HAP-1 (cell line): ENCODE measurements at places on chromosomes 4 and X.

GRCh38 chrX:13428053-13428786 is 108.4 kb upstream of the ATXN3L start:
- DNase-seq = no peak

GRCh38 chr4:8198206-8198905 is 734 bp upstream of the SH3TC1 start:
- no peak for DNase-seq

- no peak for DNase-seq
Observed at GRCh38 chr4:30396772-30397475, 323.2 kb upstream of the PCDH7 start.

GRCh38 chr4:139651282-139652194 is 14.1 kb upstream of the MGST2 start:
- peak; percentile 84 for DNase-seq

DNA sequence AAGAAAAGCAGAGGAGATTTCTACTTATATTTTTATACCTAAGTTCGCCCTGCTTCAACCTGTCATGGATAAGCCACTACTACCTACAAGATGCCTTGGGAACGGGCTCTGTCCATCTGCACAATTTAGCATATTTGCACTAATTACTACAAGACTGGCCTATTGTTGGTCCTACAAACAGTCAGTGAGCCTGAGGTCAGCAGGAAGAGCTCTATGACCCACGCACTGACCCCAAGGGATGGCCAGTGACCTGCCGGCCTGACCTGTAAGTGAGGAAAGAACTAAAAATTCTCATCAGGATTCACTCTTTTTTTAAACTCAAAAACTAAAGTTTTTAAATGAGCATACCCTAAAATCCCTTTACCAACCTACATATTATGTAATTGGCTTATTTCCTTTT is 142.0 kb downstream of the COL25A1 start:
- no peak for DNase-seq

DNA sequence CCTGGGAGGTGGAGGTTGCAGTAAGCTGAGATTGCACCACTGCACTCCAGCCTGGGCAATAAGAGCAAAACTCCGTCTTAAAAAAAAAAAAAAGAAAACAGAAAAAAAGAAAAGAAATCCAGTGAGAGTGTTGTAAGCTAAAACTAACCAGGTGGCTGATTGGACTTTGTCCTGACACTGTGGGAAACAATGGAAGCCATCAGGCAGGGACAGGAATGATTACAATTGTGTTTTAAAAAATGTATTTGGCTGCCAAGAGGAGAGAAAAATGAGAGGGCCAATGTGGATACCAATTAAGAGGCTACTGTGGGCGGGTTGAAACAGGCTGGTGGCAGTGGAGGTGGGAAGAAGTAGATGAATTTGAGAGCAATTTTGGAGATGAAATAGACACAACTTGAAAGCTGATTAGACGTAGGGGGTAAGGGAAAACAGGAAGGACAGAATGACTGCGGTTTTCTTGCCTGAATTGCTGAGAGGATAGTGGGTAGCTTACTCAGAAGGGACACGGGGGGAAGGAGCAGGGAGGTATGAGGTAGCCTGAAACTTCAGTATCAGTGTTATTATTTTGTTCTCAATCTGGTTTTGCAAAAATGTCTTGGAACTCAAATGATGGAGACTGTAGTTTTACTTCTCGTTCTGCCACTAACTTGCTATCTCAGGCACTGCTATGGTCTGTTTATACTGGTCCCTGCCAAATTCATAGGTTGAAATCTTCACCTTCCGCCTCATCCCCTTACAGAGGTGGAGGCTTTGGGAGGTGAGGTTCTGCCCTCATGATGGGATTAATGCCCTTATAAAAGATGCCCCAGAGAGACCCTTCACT is 45.6 kb upstream of the CHRNA9 start:
- DNase-seq = no peak

GRCh38 chr4:123890889-123891288 is 494.3 kb downstream of the SPRY1 start:
- DNase-seq = no peak

DNA sequence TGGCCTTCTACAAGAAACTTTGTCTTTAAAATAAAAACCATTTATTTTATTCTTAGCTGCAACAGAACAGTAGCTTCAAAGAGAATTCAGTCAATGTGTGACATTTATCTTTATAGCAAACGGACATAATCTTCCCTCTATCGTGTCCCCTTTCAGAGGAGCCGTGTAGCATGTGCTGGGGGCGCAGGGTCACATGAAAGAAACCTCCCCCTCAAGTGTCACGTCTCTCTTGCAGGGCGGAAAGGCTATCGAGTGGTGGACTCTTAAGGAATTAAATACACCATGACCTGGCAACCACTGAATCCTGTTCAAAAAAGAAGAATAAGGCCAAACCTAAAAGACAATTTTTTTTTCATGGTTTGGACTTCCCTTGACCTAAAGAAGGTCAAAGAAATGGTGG is 40.2 kb downstream of the ZNF827 start:
- no peak for DNase-seq

GRCh38 chr4:30768277-30768676 is 48.1 kb downstream of the PCDH7 start:
- no peak for DNase-seq

DNA sequence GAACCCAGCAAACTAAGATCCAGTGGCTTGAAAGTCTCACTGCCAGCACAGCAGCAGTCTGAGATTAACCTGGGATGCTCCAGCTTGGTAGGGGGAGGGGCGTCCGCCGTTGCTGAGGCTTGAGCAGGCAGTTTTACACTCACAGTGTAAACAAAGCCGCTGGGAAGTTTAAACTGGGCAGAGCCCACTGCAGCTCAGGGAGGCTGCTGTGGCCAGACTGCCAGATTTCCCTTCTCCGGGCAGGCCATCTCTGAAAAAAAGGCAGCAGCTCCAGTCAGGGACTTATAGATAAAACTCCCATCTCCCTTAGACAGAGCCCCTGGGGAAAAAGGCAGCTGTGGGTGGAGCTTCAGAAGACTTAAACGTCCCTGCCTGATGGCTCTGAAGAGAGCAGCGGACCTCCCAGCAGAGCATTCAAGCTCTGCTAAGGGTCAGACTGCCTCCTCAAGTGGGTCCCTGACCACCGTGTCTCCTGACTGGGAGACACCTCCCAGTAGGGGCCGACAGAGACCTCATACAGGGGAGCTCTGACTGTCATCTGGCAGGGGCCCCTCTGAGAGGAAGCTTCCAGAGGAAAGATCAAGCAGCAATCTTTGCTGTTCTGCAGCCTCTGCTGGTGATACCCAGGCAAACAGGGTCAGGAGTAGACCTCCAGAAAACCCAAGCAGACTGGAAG is 45.1 kb upstream of the CDX4 start:
- no peak for DNase-seq

GRCh38 chr4:84024405-84024804 is 474.7 kb downstream of the NKX6-1 start:
- DNase-seq = no peak

DNA sequence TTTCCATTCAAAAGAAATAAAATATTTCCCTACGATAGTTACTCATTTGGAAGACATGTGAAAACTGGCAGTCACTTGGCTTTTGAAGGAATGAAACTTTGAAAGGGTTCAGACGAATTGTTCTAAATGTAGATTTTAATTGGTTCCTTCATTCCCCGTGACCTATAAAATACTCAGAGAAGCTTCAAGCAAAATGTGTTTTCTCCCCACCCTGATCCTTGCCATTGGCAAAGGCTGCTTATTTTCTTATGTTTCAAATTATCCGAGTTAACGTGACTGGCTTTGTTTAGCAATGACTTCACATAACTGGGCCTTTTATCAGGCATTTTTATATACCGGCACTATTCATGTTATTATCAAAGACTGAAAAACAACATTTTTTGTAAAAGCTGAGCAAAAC is 204.1 kb upstream of the NEIL3 start:
- DNase-seq = no peak

DNA sequence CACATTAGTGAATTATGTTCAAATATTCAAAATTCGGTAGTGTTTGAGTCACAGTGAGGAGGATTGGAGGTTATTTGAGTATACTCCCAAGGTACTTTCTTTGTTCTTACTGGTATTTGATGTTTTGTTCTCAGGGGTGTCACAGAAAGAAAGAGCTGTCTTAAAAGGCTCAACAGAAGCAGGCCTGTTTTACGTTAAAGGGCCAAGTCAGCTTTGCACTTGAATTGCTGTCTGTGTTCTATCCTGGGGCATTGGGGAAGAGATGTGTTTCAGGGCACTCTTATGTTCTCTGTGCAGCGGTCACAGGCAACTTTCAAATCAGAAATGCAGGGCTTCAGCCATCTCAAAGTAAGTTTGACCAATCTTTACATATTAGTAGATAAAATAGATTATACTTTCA is 1113.1 kb upstream of the LCORL start:
- DNase-seq = no peak

- DNase-seq = no peak
Observed at GRCh38 chr4:182141061-182141460, 102.1 kb upstream of the TENM3 start.

DNA sequence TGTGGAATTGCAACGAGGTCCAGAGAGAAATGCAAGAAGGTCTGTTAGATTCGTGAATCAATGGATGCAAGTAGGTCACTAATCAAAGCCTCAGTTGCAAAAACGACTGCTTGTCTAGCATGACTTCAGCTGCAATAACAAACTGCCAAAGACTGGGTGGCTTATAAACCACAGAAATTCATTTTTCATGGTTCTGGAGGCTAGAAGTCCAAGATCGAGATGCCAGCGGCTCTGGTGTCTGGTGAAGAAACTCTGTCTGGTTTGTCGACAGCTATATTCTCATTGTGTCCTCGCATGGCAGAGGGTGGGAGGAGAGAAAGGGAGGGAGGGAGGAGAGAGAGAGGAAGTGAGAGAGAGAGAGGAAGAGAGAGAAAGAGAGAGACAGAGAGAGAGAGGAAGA is 114.7 kb downstream of the MXRA5 start:
- DNase-seq = no peak

GRCh38 chr4:90328558-90328957 is 201.4 kb downstream of the CCSER1 start:
- peak; percentile 83 for DNase-seq

DNA sequence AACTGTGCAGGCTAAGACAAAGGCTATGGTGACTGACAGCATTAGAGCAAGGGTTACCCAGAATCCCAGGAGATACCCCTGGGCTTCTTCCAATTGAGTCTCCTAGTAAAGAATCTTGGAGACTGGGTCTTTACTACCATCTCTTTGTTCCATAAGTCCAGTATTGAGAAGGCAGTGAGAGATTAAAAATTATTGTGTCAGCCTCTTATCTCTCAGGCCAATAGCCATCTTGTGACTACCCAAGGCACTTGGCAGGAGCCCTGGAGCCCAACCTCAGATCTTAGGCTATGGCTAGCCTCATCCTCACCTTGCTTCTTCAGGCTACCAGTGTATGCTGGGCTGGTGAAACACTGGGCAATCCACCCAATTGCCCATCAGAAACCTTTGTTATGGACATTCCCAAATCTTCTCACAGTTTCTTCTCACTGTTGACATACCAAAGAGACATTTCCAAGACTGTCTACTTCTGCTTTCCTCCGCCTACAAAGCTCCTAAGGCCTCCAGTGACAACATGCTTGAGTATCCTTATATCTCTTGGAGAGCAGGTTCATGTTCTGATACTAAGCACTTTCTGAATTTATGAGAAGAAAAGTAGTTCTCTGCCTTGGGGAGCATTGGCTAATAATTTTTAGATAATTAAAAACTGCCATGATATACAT is 76.3 kb upstream of the STIM2 start:
- no peak for DNase-seq

DNA sequence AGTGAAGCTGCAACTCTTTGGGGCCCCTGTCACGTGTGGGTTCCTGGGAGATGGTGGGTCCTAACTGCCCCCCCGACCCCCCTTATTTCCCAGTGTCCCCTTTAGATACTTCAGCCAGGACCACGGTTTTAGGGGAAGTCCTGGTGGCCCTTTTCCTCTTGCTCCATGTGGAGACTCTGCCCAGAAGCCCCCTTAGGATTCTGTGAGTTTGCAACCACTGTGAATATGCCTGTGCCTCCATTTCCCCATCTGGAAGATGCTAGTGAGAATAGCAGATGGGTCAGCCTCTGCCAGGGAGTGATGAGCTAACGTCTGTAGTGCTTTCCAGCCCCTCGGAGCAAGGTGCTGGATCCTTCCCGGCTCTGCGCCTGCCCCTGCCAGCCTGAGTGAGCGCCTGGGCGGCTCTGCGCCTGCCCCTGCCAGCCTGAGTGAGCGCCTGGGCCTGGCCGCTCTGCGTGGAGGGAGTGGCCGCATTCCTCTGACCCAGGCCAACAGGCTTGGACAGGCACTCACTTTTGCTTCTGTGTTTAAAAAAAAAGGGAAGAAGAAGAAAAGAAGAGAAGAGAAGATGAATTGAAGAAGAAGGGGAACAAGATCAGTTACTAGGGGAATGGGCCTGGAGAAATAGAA is 6.7 kb upstream of the CITED1 start:
- no peak for DNase-seq

DNA sequence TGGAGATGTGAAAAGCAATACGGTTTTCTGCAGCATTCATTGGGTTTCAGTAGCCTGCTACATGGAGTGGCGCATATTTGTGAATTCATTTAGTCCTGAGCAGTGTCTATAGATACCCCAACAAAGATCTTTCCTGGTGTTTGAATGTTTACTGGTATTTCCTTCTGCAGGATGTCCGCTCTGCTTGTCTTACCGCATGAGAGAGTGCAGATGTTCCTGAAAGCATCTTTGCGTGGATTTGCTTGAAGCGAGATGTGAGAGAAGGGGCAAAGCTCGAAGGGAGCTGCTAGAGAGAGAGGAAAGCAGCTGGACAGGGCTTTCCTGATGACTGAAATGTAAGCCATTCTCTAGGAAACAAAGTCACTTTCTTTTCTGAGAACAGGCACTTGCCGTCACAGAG is 40.9 kb upstream of the GYPA start:
- no peak for DNase-seq

- DNase-seq = no peak
Observed at GRCh38 chr4:188127214-188127874, 11.9 kb upstream of the TRIML1 start.

- no peak for DNase-seq
Observed at GRCh38 chr4:155789391-155789790, 30.6 kb downstream of the GUCY1B1 start.

GRCh38 chr4:120850018-120850599 is 72.4 kb downstream of the PRDM5 start:
- DNase-seq = no peak

- peak; percentile 97 for DNase-seq
Observed at GRCh38 chrX:149938427-149938880, at the start of gene EOLA2. Gene EOLA2 (minus strand): TSS chrX:149938491. CDS start chrX:149933874, 4,617 bp downstream.

DNA sequence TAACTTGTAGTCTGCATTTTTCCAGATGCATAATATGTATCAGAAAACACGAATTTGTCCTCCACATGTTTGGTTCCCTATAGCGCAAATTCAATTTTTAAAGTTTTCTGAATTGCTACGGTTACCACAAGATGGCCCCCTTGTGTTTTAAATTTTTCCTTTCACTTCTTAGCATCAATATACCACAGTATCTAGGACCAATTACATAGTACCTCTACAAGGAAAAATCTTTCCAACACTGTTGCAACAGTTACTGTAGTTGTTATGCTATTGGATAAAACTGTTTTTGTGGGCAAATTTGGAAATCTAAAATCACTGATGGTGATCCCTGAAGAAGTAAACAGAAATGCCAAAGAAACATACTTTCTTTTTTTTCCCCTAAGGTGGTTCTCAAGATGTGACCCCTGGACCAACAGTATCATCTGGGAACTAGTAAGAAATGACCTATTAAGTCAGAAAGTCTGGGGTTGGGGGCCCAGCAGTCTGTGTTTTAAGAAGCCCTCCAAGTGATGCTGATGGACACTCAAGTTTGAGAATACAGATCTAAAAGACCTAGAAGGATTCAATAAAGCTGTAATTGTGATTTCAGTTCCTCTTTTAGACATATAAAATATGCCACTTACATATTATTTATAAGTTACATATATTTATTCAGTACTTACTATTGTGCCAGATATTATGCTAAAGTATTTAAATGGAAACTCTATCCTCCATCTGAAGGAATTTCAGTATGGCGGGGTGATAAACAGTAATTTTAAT is 3.1 kb downstream of the ZGRF1 start:
- DNase-seq = no peak
